ENCODE measurements at places on chromosomes 7 and 10.
A peak's percentile ranks its signal among the peaks of the same experiment; 100 is the strongest.

DNA sequence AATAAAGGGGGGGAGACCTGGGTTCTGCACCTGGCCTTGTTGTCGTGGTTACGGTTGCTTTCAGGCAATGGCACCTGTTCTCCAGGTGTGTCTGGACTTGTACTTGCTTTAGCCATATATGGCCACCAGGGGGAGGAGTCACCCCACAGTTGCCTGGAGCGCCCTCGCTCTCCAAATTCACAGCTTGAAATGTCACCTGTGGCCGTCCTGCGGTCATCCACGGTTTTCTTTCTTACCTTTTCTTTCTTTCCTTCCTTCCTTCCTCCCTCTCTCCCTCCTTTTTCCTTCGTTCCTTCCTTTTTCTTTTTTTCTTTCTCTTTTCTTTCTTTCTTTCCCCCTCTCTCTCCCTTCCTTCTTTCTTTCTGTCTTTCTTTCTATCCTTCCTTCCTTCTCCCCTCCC lies 157.2 kb upstream of the ZNF92 start:
- DNase-seq: peak; percentile 64

- DNase-seq: no peak
Measured at GRCh38 chr7:50658696-50659095, 93.5 kb upstream of the DDC start.

- DNase-seq: no peak
Measured at GRCh38 chr10:5563321-5563961, 38.7 kb downstream of the CALML3 start.

- no peak for DNase-seq
Measured at GRCh38 chr7:105002-105401, 87.4 kb upstream of the FAM20C start.

DNA sequence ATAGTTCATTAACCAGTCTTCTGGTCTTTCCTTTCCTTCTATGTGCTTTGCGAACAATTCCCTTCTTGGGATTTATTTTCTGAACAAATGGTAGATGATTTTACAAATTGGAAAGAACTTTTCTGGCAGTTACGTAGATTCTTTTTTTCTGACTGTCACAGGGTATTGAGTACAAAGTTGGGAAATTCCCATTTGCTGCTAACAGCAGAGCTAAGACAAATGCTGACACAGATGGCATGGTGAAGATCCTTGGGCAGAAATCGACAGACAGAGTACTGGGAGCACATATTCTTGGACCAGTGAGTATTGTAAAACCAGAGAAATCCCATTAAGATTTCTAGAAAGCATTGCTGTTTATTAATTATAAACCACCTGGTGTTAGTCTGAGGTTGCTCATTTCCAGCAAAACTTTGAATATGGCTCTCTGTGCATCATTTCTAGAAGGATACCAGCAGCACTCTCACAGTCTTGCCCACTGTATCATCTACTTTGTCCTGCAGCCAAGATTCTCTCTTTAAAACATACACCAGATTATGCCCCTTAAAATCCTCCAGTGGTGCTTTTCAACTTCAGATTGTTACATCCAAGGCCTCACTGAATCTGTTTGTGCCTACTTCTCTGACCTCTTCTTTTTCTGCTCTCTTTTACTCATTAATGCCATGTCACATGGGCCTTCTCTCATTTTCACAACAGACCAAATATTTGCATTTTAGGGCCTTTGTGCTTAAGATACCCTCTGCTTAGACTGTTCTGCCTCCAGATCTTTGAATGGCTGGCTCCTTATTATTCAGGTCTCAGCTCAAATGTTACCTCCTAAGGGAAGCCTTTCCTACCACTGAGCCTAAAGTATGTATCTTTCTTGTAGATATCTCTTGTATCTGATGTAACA lies 27.0 kb downstream of the DLD start:
- no peak for DNase-seq

- no peak for DNase-seq
Measured at GRCh38 chr7:98864731-98865453, 4.9 kb downstream of the TMEM130 start.

DNA sequence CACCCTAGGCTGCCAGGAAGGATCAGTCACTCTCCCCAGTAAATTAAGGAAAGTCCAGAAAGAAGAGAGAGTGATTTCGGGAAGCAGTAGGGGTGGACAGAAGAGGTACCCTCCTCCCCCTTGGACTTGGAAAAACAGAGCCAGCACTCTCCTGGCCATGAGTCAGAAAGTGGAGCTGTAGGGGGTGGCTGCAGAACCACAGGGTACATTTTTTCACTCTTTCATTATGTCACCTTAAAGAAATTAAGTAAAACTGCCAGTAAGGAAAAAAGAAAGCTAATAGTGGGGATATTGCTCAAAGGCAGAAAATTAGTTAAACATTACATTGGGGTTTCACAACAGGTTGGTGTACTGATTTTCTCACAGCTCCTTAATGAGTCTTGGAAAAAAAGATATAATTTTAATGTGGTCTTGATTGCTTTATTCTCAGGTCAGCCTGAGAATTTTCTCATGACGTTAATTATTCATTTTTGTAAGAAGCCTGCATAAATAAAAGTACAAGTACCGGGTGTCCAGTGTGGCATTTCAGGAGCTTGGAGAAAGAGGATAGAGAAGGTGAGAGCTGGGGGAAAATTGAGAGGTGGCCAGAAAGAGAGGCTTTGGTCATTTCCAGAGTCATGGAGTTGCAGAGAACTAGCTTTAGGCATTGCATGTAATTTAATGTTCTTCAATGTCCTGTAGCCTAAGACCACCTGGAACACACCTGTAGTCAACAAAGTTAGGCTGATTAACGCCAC lies 23.2 kb upstream of the AOAH start:
- no peak for DNase-seq

- DNase-seq: no peak
Measured at GRCh38 chr10:50324046-50324445, 72.7 kb upstream of the ASAH2 start.

GRCh38 chr7:104640506-104640905 lies 312.1 kb downstream of the LHFPL3 start:
- no peak for DNase-seq

- no peak for DNase-seq
Measured at GRCh38 chr10:4337563-4337962, 488.4 kb upstream of the AKR1E2 start.

GRCh38 chr10:129869596-129870473 lies 94.2 kb downstream of the EBF3 start:
- DNase-seq: no peak

DNA sequence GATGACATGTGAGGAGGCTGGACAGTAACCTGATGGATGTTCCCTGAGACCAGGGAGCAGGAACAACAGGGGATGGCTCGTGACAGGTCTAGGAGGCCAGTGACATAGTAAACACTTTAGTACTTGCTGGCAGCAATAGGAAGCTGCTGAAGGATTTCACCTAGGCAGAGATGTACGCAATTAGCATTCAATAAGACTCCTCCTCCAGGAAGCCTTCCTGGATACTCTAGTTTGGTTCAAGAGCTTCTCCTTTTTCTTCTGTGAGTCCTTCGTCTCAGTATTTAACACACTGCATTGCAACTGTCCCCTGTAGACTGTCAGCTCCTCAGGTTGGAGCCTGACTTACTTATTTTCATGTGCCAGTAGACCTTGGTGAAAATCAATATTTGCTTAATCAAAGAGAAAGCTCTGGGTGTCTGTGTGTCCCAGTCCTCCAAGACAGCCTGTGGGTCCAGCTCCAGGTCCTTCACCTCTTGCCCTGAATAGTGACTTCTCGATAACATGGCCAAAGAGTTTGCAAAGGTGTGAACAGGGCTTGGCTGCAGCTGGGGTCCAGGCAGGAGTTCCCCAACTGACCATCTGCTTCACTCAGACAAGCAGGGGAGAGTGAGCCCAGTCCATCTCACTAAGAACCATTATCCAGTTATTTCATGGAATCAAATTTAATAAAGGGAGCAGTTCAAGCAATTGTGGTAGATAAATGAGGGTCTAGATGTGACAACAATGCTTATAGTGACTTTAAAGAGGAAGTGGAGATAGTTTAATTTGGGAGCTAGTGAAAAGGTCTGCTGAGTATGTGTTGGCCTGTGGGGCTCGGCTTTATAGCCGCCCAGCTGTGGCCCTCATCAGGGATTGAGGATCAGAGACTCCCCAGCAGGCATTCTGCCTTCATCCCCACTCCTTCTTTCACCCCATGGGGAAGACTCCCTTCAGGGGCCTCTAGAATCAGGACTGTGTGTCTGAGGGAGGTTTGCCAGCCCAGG lies 9.4 kb downstream of the TMEM273 start:
- no peak for DNase-seq

- no peak for DNase-seq
Measured at GRCh38 chr10:18233775-18234174, 93.6 kb downstream of the CACNB2 start.

GRCh38 chr10:127735723-127736221 lies 1.2 kb upstream of the FOXI2 start:
- no peak for DNase-seq

DNA sequence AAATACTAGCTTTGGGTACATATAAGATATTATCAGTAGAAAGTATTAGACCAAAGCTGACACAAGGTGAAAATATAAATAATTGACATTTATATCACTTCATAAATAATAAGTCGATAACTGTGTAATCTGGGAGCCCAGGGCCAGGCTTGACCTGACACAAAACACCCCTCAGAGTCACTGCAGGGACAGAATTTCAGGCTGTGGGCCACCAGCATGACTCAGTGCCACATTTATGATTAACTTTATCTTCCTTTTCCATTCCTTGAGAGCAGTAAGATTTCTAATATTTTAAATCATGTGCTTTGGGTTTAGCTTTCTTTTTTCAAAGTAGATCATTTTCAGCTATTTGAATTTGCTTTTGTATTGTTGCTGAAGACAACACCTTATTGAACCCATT lies 102.9 kb upstream of the NFE2L3 start:
- DNase-seq: no peak

- DNase-seq: no peak
Measured at GRCh38 chr7:27834179-27834921, 94.4 kb downstream of the TAX1BP1 start.

DNA sequence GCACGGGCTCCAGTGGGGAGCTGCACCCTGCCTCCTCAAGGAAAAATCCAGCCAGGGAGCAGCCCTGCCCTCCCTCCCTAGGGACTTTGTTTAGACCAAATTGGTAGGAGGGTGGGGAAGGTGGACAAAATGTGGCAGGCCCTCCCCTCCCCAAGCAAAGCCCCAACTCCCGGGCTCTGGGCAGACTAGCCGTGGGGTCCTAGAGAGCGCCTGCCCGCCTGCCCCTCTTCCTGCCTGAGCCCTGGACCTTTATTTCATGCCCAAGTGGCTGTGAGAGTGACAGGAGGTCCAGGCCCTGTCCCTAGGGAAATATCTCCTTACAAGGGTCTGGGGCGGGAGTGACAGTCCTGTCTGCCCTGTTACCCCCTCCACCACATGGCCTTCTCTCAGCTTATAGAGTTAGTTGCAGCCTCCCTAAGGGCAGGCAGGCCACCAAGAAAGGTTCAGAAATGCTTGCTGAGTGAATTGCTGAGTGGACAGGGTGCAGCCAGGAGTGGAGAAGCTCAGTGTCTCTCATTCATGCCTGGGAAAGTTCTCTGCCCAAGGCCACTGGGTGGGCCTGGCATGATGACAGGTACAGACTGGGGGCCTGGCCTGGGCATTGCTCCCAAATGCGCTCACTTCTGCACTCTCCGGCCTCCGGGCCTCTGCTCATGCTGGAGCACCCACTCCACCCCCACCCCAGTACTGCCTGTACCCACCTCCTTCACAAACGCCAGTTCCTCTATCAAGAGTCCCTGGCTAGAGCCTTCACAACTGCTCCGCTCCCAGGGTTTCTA lies 25.2 kb downstream of the DNAJB12 start:
- no peak for DNase-seq

- DNase-seq: peak; percentile 6
Measured at GRCh38 chr7:87564296-87564963, 36.3 kb downstream of the ABCB1 start.

GRCh38 chr10:964988-965417 lies 23.2 kb upstream of the GTPBP4 start:
- no peak for DNase-seq

DNA sequence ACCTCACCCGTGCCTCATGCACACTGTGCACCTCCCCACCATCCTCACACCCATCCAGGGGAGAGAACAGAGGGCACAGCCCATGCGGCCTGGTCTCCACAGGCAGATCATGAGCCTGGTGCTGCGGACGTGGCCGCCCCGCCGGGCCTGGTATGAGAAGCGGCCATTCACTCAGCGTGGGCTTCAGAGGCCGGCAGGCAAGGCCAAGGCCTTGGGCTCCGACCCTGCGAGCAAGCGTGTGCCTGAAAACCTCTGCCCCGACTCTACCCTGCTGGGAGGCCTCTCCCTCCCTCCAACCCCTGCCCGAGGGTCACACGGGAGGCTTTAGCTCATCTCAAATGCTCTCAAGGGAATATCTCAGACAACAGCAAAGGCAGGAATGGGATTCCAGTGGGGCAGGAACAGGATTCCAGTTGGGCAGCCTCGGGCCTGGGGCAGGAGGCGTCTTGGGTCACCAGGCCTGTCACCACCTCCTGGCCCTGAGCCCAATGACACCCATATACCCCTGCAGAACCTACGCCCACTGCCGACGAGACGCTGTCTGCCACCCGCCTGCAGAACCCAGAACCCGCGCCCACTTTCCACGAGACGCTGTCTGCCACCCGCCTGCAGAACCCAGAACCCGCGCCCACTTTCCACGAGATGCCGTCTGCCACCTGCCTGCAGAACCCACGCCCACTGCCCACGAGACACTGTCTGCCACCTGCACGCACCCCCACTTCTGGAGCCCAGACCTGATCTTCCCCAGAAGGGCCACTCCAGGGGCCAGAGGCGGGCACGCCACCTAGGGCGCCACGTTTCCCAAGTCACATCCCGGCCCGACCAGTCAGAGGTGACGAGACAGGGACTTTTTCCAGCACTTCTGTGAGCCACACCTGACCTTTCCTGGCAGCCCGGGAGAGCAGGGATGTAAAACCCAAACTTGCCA lies 38.9 kb downstream of the ADAP1 start:
- no peak for DNase-seq

- DNase-seq: no peak
Measured at GRCh38 chr7:1886361-1887064, 216.4 kb downstream of the ELFN1 start.

DNA sequence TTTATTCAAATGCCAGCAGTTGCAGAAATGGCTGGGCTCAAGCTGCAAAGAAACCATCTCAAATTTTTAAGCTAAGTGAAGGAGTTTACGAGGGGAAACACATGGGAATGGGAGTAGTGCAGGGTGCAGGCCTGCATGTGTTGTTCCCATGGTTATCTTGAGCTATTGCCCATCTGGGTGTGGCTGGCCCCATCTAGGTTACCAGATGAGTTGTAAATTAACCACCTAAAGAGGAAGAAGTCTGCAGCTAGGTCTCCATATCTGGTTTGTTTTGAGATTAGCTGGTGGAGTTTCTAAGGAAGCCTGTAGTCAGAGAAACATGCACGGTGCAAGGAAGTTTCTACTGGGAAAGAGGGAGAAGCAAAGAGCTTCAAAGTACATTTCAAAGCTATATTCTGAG lies 23.3 kb upstream of the STEAP2 start:
- DNase-seq: no peak

GRCh38 chr7:88500131-88500530 lies 193.4 kb upstream of the STEAP4 start:
- DNase-seq: no peak

GRCh38 chr7:118111347-118111746 lies 72.6 kb upstream of the LSM8 start:
- no peak for DNase-seq

DNA sequence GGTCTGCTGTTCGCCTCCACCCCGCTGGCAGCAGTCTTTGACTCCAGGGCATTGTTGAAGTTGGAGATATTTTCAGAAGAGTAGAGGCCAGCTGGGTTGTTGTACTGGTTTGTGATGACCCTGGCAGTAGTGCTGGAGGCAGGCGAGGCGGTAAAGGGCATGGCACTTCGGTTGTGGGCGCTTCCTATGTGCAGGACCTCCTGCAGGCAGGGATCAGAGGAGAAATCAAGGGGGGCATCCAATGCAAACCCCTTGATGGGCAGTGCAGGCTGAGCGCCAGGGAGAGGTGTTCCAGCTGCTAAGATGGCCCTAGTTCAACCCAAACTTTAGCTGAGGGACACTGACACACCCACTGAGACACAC lies 27.0 kb downstream of the PDLIM1 start:
- DNase-seq: no peak

Data from T-cell (primary cell).